ENCODE measurements at places on chromosomes 5 and 9.

DNA sequence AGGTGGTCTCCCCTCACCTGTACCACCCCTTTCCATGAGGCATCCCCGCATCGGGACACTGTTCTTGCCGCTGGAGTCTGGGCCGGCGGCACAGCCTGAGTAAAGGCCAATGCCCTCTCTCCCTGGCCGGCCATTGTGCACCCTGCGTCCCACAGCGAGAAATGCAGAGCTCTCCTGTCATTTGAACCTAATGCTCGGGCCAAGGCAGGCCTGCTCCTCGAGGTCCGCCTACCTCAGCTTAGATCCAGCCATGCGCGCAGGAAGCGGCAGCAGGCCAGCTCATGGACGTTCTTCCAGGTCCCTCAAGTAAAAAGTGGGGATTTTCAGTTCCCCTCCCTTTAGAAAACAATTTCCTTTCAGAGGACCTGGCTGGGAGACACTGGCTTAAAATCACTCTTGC, 135.0 kb downstream of the HSD17B3 start:
- DNase-seq = no peak

GRCh38 chr5:110469486-110469885, 257.0 kb downstream of the TMEM232 start:
- DNase-seq = no peak

DNA sequence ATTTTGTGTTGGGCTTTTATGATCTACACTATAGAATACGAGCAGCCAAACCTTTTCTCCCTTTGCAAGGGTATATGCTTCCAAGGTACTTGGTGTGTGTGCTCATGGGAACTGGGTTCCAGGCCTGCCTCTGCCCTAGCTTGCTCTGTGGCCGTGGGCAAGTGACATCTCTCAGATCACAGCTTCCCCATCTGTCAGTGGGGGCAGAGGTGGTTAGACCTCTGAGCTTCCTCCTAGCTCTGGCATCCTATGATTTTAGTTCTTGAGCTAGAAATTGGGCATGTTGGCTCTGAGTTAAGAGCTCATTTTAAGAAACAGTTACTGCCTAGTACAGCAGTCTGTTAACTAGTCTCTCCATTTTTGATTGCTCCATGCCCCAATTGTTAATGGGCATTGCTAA, 12.5 kb upstream of the CCNJL start:
- no peak for DNase-seq

DNA sequence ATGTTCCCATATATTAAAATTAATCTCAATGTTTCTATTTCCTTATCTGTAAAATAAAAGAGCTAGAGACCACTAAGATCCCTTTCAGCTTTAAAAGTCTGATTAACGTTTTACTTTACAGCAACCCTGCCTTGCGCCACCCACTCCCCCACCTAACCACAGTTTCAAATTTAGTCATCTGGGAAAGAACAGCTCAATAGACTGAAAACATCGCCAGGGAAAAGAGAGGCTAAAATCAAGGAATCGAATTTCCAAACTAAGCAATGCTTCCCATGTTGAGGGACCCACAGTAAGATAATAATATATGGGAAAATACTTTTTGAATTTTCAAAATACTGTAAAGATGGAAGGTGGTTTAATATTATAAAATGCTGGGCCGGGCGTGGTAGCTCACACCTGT, 6.6 kb downstream of the SAXO1 start:
- DNase-seq = no peak

- DNase-seq = no peak
These were observed 11.7 kb upstream of the ERBIN start for GRCh38 chr5:65914641-65915196.

- DNase-seq = no peak
These were observed 33.5 kb upstream of the SUB1 start for GRCh38 chr5:32551865-32552264.

GRCh38 chr9:33024126-33024965, 727 bp upstream of the DNAJA1 start:
- no peak for DNase-seq

GRCh38 chr5:88238732-88239131, 29.9 kb downstream of the TMEM161B start:
- DNase-seq = no peak

DNA sequence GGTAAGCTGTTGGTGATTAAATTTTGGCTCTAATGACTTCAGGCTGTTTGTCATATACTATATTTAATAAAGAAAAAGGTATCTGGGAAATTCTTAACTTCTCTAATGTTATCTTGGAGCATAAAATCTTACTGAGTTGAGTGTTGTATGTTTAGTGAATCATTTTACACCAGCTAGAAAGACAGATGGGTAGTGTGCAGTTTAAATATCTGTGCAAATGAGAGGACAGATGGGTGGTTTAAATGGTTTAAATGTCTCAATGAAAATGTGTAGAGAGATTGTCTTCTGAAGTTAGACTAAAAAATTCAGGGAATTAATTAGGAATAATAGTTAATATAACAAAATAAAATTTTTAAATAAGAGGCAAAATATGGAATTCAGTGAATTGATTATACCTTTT, 114.5 kb downstream of the FER start:
- DNase-seq = no peak

DNA sequence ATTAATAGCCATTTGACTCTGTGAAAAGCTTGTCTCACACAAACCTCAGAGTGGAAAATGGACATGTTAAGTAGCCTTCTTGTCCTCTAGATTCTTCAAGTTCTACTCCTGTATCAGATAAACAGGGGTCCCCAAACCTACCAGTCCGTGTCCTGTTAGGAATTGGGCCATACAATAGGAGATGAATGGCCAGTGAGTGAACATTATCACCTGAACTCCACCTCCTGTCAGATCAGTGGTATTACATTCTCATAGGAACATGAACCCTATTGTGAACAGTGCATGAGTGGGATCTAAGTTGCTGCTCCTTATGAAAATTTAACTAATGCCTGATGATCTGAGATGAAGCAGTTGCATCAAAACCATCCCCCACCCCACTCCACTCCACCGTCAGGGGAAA, 136.3 kb downstream of the TMEM232 start:
- no peak for DNase-seq

GRCh38 chr9:107674721-107675277, 185.2 kb upstream of the KLF4 start:
- DNase-seq = no peak

DNA sequence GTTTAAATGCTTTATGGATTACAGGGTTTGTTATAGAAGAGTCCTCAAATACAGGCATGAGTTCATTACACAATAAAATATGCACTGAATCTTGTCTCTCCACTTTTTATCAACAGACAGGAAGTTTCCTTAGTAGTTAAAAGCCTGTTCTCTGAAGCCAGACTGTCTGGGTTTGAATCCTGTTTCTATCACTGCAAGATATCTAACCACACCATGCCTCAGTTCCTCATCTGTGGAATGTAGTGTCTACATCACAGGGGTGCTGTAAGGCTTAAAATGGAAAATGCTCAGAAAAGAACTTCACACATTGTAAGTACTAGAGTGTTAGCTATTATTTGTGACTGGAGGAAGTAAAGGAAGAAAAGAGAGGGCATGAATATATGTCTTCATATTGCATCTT, 9.3 kb downstream of the LIX1 start:
- no peak for DNase-seq

DNA sequence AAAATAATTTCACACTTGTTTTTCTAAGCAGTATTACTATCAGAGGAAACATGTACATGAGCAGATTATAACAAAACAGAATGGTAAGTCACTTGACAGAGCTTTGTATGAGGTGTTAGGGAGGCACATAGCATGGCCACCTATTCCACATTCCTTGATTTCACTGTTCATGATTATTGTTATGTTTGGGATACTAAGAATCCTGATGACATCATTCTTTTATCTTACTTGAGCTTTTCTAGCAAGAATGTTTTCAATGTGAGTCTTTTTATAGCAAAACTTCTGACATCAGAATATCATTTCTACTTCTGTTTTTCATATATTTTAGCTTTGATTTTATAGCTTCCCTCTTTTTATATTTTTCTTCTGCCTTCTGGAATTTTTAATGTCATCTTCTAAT, 208.2 kb downstream of the DMRTA1 start:
- DNase-seq = no peak

- DNase-seq = no peak
These were observed 52.5 kb downstream of the SH3GL2 start for GRCh38 chr9:17631396-17631795.

- DNase-seq = no peak
These were observed 41.4 kb upstream of the DAB2IP start for GRCh38 chr9:121609822-121610637.

DNA sequence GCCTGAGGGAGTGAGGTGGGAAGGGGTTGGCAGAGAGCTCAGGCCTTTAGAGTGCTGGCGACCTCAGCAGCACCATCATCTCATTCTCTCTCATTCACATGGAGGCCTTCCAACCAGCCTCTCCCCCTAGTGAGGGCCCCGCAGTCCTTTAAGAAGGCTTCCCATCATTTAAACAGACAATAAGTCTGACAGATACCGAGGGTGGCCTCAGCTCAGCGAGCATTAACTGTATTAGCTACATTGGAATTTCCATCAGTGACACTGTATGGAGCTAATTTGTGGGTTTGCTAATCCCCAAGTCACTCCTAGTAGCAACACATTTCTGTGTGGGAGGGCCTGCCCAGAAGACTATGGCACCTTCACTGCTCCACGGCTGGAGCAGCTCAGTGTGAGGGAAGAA, 75.8 kb downstream of the INSYN2B start:
- no peak for DNase-seq

- DNase-seq = no peak
These were observed 29.6 kb upstream of the LCP2 start for GRCh38 chr5:170327168-170327567.

DNA sequence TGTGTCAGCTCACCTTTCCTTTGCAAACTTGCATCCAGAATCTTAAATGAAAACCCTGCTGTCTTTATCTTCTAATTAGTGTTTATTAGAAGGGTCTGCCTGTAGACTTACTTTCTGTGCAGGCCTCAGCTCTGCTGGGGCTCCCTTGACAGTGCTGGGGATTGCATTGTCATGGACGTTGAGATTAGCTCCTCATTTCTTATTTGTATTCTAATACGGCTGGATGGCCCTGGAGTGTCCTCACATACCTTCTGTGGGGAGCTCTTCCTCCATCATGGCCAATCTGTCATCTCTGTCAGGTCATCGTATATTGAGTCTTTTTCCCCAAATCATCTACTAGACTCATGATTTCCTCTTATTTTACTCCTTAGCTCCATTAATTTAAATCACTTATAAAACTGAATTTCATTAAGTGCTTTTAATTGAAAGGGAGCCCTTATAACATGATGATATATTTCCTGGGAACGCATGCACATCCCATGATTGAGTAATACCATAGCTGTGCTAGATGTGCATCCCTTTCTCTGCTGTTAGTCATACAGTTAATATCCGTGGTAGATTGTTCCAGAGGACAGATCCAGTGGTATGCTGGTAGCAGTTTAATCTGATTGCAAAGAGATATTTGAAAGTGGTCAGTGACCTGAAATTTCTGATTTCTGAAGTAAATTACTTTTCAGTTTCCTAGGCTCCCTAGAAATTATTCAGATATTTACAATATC, 61.6 kb downstream of the ICE1 start:
- no peak for DNase-seq

DNA sequence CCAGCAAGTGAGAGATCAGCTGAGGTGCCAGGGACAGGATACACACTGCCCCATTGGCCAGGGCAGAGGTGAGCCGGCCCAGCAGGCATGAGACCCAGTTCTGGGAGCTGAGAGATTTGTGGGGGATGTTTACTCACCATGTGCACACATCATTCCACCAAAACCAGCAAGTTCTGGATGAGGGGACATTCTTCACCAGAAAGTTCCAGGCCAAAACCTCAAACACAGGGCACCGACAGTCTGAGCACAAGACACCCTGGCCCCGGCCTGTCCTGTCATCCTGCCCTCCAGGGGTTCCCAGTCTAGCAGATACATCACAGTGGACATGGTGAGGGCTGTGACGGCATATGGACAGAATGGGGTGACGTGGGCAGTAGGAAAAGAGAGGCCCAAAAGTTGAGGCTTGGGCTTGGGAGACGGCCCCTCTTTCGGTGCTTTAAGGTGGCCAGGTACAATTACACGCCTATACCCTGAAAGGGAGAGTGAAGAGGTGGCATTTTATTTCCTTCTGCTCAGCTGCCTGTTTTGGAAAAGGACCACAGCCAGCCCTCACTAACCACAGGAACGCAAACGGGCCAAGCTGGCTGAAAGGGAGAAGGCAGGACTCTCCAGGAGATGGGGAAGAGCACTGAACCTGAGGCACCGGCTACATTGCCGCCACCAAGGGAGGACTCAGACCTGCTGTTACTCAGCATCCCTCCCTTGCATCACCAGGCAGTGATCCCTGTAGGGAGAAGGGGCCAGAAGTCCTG, 64.0 kb downstream of the SHB start:
- no peak for DNase-seq

GRCh38 chr5:96628406-96628805, 33.8 kb upstream of the CAST start:
- no peak for DNase-seq

DNA sequence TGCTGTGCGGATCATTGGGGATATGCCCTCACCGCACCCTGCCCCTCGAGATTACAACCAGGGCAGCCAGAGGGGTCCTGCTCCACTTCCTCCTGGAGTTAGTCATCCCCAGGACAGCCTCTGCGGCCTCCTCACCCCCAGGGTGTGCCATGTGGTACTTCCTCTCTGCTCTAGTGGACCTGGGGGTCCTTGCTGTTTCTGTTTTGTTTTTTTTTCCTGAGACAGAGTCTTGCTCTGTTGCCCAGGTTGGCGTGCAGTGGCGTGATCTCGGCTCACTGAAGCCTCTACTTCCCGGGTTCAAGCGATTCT, 5.2 kb upstream of the FCN1 start:
- DNase-seq = no peak

DNA sequence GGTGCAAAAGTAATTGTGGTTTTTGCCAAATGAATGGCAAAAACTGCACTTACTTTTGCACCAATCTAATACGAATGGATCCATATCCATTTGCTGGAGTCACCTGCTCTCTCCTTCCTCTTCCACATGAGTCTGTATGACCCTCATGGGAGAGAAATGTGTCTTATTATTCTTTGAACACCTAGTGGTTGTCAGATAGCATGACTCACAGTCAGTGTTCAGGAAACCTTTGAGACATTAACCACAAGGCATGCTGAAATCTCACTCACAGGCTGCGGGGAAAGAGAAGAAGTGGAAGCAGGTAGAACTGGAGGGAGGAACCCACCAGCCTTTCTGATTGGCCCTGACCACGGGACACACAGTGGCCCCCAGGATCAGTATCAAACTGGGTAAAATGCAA, 222.8 kb upstream of the KLF4 start:
- no peak for DNase-seq

DNA sequence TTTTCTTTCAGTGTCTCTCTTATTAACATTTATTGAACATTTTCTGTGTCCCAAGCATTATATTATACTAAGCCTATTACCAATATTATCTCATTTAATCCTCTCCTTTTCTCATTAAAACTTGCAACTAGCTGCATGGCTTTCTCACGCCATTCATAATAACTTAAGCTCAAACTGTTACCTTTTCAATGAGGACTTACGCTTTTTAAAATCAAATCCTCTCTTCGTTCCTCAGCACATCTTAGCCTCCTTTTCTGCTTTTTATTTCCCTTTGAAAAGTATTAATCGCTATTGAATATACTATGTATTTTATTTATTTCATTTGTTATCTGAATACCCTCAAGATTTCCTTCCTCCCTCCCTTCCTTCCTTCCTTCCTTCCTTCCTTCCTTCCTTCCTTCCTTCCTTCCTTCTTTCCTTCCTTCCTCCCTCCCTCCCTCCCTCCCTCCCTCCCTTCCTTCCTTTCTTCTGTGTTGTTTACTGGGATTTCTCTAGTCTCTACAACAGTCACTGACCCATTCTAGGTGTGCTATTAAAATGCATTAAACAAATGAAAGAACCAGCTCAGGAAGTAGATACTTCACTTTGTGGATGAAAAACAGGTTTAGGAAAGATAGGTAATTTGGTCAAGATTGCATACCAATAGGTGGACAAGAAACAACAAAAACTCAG, 294.1 kb upstream of the TUT7 start:
- DNase-seq = no peak
